ENCODE measurements at places on chromosomes 7 and 10.
A peak's percentile ranks its signal among the peaks of the same experiment; 100 is the strongest.

DNA sequence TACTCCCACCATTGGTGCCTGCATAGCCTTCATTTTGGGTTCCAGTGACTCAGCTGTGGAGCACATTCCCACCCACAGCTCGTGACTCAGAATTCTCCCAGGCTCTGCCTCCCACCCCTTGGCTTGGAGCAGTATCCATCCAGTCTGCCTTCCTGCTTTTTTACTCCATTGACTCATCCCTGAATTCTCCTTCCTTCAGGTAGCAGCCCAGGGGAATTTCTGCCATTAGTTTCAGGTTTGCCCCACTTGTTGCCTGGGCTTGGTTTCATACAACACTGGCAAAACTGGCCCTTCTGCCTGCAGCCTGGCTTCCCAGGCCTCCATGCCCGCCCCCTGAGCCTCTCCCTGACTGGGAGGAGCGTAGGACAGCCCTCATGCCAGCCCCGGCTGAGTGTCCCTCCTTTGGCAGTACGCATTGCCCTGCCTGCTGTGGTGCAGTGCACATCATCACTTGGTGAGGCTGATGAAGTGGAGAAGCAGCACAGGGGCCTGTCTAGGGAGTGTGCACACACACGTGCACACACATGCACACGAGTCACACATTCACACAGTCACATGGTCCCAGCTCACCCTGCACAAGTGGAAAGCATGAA lies 55.0 kb downstream of the SNX10 start:
- peak; percentile 28 for DNase-seq

- no peak for DNase-seq
Measured at GRCh38 chr7:114969096-114969495, 47.2 kb downstream of the MDFIC start.

- DNase-seq = no peak
Measured at GRCh38 chr7:77831481-77831880, 32.9 kb downstream of the PHTF2 start.

GRCh38 chr10:20839141-20839540 lies 58.0 kb downstream of the NEBL start:
- no peak for DNase-seq

- no peak for DNase-seq
Measured at GRCh38 chr7:134495546-134495945, 31.8 kb upstream of the AKR1B10 start.

DNA sequence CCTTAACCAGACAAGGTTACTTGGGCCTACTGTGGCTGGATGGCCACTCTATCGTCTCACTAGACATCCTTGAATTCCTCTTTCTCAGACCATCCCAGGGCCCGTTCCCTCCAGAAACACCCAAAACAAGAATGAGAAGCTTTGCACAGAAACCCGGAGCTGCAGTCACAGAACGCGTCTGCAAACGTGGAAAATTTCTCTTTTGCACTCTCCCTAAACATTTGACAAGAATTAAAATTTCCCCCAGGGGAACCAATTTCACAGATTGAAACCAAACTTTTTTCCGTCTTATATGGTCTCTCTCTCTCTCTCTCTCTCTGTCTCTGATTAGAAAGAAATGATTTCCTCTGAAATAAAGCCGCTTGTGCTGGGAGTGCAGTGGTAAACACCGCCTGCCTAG lies 120.7 kb downstream of the MKX start:
- no peak for DNase-seq

DNA sequence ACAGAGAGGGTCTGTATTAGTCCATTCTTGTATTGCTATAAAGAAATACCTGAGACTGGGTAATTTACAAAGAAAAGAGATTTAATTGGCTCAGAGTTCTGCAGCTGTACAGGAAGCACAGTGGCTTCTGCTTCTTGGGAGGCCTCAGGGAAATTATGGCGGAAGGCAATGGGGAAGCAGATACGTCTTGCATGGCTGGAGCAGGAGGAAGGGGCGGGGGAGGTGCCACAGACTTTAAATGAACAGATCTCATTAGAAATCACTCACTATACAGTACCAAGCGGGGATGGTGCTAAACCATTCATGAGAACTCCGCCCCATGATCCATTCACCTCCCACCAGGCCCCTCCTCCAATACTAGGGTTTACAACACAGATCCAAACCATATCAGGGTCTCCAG lies 3.7 kb upstream of the CALU start:
- DNase-seq = no peak

DNA sequence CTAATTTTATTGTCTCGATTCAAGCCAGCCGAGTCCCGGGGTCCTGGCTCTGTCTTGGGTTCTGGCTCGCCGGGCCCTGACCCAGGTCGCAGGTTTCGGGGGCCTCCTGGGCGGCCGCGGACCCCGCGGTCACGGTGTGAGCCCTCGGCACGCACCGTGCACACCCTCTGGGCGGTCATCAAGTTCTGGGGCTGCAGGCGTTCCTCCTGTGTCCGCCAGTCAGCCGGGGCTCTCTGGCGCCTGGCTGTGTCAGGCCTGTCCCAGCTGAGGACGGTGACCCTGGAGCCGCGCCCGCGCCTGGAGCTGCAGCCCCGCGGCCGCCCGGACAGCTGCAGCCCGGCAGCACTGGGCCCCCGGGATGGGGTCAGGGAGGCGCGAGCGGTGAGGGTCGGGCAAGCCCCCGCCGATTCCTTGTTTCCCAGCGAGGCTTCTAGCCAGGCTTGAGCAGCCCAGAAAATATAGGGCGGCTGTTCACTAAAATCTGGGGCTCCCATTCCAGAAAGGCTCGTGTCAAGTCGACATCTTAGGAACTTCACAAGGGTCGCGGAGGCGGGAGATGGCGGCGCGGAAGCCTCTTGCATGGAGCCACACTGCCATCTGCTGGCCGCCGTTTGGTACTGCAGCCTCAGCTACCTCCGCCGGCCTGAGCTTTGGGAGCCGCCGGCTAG lies 4.2 kb upstream of the HOXA7 start:
- DNase-seq = no peak

GRCh38 chr7:5497295-5498103 lies 73.9 kb upstream of the TNRC18 start:
- DNase-seq = no peak

GRCh38 chr7:157805713-157806112 lies 468.9 kb downstream of the DNAJB6 start:
- DNase-seq = no peak

DNA sequence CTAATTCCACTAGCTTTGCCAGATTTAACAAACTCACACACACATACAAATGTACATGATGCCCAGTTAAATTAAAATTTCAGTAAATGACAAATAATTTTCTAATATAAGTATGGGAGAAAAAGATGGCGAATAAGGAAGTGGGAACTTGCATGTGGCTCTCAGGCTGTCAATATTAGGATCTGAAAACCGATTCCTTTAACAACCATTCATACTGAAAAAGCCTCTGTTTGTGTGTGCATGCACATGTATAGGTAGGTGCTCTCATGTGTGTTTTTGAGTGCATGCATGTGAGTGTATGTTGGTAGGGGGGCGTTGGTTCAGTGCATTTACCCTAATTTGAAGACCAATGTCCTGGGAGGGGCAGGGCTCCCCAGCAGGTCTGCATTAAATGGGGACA lies 125.3 kb downstream of the HTR7 start:
- no peak for DNase-seq

- peak; percentile 41 for DNase-seq
Measured at GRCh38 chr7:44145969-44146911, 5.1 kb upstream of the MYL7 start.

- no peak for DNase-seq
Measured at GRCh38 chr10:31121757-31122577, 90.3 kb upstream of the ZNF438 start.

DNA sequence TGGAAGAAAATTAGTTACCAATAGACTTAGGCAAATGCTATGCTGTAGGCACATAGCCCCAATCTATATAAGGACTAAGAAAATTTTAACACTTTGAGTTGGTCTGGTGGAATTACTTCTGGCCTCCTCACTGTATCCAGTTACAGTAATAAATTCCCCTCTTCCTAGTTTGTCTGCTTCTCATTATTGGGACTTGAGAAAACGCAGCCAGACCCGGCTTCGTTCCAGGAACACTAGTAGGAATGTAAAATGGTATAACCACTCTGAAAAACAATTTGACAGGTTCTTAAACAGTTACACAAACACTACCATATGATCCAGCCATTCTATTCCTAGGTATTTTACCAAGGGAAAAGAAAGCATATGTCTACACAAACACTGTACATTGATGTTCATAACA lies 150.2 kb downstream of the VPS50 start:
- no peak for DNase-seq

- no peak for DNase-seq
Measured at GRCh38 chr7:22443370-22444180, 56.4 kb downstream of the STEAP1B start.

- no peak for DNase-seq
Measured at GRCh38 chr7:2666155-2666554, 21.8 kb upstream of the AMZ1 start.

DNA sequence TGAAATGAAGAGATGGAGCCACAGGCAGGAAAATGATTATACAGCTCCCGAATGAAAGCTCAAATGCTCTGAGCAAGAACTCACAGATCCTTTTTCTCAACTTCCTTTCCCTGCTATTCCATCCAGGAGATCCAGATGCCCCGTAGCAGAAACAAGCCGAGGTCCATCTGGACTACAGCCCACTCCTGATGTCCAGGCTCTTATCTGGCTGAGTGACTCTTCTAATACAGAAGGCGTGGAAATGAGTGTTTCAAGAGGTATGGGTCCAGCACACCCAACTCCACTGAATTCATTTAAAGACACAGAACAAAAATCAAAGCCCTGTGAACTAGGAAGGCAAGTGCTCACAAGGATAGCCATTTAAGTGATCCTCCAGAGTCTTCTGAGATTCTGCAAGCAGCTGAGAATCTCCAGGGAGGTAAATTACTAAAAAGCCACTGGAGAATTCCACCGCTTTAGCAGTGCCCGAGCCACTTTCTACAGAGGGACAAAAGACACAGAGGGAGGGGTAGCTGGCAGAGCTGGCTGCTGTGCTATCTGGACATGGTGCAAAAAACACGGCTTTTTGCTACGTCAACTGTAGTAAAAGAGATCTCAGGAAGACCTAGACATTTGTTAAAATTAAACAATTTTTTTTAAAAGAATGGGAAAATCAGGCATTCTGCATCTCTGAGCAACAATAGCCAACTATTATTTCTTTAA lies 24.5 kb downstream of the FAM171A1 start:
- no peak for DNase-seq

GRCh38 chr10:10609379-10609955 lies 408.2 kb upstream of the CELF2 start:
- no peak for DNase-seq

DNA sequence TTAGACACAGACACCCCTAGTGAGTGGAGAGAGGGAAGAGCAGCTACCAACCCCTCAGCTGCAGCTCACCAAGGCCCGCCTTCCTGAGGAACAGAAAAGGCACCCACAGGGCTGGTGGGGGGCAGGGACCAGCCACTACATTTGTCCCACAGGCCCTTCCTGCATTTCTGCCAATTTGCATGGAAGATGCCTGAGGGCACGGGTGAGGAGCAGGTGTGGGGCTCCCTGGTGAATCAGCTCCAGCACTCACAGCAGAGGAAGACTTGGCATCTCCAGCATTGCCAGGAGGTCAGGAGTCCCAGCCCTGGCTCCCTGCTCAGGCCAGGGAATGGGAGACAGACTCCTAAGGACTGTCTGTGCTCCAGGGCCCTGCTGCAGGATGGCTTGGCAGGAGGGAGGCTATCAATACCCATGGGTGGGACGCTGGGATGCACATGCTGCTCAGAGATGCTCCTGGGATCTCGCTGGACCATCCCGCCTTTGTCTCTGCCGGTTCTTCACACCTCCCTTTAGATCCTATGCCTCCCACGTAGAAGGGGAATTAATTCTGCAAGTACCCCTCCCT lies 109.7 kb downstream of the SLIT1 start:
- DNase-seq = no peak

DNA sequence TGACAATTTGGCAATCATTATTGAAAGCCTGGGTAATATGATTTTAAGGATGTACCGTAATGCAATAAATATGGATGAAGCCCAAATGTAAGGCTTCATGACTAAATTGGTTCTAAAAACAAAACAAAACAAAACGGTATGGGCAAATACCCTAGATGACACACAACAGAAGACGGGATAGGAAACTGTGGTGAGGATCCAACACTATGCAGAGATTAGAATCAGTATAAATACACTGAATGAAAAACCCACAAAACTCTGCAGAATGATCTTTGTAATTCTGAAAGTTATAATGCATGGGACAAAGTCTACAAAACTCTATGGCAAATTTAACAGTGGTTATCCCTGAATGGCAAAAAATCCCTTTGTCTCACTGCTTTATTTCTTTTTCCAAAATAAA lies 57.6 kb downstream of the MALSU1 start:
- DNase-seq = no peak

DNA sequence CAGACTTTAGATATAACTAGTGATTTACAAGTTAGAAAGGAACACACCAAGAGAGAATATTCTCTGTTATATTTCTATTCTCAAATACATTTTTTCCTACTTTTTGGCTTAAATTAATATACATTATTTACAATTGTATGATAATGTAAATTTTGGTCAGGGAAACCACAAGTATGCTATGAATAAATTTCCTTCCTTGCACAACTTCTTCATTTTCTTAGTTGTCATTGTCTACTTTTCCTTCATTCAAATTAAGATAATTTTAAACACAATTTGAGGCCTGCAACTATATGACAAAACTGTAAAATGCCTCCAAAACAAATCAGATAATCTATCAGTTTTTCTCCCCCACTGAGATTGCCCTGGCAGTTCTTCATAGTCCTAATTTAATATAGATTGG lies 131.3 kb downstream of the CDK14 start:
- DNase-seq = no peak

DNA sequence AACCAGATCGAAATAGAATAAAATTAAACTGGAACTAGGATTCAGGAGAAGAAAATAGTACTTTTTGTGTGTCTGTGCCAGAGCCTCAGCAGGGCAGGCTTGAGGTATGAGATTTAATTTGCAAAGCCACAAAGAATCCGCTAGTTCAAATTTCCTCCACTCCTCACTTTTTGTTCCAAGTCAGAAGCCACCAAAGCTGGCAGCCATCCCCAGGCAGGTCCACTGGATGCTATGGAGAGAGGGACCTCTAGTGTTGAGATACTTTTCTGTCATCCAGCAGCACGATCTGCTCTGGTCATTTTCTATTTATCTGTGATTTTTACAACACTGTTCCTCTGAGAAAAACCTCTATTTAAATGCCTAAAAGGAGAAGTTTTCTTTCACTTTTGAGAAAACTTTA lies 147.9 kb upstream of the FRMD4A start:
- DNase-seq = peak; percentile 19

GRCh38 chr7:2715341-2716231 lies 27.6 kb downstream of the AMZ1 start:
- DNase-seq = no peak

- no peak for DNase-seq
Measured at GRCh38 chr10:78433076-78433595, 399.5 kb downstream of the RPS24 start.

- no peak for DNase-seq
Measured at GRCh38 chr10:47353351-47353750, 5.2 kb downstream of the RBP3 start.

DNA sequence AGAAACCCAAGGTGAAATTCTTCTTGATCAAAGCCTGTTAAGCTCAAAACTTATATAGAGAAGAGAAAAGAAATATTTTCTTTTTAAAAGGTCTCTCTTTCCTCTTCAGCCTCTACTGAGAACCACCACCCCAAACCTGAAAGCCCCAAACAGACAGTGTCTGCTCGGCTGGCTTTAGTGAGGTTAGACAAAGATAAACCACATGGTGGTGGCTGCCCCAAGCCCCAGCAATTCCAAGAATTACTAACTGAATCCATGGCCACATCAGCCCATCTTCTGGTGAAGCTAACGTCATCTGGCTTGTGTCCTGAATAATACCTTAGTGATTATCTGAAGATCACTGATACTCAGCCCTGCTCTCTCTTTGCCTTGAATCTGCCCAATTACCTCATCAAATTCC lies 275.0 kb downstream of the ELMO1 start:
- DNase-seq = no peak

Data from HCT116 (cell line).